SK-MEL-5 (cell line): ENCODE measurements at places on chromosomes 1 and 21.

GRCh38 chr1:197937892-197938291, 20.7 kb downstream of the LHX9 start:
- DNase-seq = no peak

DNA sequence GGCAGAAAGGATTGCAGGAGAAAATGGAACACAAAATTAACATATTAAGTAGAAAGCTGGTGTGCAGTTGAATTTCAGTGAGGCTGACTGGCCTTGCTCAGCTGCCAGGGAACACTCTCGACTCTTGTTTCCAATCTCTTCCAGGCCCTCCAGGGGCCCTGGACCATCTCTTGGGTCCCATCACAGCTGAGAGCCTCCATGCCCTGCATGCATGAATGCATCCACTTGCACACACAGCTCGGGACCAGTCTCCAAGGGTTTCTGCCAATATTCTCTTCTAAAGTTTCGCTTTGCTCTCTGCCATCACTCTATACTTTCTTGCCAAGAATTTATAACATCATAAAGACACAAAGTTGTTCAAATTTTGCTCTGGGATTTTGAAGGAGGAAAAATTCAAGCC, 200.3 kb downstream of the DSCAM start:
- DNase-seq = no peak

GRCh38 chr1:198986442-198986841, 347.6 kb downstream of the PTPRC start:
- DNase-seq = no peak

- peak; percentile 77 for DNase-seq
Measured at GRCh38 chr1:153567621-153568366, 2.1 kb upstream of the S100A2 start.

GRCh38 chr1:39344394-39345154, 140.1 kb downstream of the MACF1 start:
- DNase-seq = no peak

- no peak for DNase-seq
Measured at GRCh38 chr1:238474263-238474662, 583.5 kb upstream of the ZP4 start.

DNA sequence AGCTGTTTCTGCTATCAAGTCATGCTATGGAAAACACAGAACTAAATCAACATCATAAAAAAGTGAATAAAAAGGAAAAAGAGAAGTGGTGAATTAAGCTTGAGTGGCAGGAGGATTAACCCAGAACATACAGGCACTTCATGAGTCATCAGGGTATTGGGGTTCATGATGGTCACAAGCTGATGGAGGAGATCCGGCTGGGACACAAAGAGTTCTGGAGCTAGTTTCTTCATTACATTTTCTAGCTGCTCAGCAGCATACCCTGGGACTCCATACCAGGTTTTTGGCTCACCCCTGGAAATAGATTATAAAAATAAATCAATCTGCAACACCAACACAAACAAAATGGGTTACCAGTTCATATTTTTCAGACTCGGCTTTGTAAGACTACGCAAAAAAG, 42.5 kb upstream of the SYT2 start:
- DNase-seq = no peak

DNA sequence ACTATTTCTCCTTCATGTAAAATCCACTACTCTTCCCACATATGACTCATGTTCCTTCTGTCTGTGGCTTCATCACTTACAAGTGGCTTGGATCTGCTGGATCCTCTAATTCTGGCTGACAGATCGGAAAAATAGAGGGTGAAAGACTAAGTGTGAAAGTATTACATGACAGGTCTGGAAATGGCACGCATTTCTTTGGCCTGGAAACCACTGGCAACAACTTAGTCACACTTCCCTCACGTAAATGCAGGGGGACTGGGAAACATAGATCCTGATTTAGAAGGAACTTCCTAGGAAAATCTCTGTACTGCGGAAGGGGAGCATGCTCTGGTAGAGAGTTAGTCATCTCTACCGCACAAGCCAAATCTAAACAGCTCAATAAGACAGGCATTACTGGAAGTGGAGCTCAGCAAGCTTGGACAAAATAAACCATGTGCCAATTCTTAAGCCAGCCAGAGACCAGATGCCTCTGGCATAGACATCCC, 305.4 kb upstream of the PTBP2 start:
- no peak for DNase-seq

DNA sequence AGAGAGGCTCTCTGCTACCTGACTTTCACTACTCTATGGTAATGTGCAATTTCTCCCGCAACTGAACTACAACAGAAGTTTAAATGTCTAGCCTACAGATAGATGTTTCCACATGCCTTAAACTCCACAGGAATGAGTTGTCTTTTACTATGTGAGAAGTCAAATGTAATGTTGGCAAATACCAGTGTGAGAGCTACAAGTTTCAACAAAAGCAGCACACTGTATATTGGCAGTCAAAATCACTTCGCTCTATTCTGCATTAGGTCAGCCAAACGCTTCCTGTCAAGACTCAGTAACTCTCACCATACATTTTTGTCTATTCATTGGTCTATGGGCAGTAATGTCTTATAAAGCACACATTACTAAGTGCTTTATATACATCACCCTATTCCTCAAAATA, 41.9 kb downstream of the LUZP1 start:
- no peak for DNase-seq

DNA sequence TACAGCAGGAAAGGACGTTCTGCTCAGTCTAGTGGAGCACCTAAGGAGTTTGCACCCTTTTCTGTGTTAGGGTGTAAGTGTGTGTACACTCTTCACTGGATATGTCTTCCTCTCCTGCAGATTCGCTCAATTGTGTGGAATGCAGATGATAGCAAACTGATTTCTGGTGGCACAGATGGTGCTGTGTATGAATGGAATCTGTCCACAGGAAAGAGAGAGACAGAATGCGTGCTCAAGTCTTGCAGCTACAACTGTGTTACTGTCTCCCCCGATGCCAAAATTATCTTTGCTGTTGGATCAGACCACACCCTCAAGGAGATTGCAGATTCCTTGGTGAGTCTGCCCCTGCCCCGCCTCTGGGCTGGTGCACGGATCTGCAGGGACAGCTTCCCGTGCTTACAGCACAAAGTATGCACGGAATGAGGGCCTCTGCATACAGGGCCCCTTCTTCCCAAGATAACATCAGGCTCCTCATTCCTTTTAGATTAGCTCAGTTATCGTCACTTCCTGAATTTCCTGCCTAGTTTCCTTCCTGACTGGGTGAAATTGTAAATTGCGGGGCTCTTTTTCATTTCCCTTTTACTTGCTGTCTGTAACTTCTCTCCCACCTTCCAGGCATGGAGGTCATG, 34.6 kb downstream of the CFAP57 start:
- DNase-seq = peak; percentile 24

GRCh38 chr1:84363622-84364021, 34.7 kb upstream of the DNASE2B start:
- no peak for DNase-seq

DNA sequence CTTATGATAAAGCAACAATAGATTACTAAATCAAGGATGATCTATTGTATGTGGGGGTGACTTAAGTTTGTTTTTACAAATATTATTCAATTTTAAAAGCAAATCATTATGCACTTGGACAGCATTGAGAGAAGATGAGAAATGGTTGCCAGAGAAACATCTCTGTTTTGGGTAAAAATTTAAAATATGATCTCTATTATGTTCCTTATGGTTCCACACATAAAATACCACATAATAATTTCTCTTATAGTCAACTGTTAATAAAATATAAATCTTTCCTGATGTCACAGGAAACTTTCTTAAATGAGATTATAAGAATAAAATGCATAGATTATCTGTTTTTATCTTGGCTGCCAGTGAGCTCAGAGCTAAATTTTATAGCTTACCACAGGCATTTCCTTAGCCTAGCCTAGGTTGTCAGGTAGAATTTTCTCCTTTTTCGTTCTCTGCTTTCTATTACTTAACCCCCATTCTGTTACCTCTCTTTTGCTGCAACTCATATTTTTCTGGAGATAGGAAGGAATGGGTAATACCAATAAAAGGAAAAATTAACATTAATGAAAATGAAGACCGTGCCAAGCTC, 109.7 kb downstream of the TGFB2 start:
- DNase-seq = no peak

DNA sequence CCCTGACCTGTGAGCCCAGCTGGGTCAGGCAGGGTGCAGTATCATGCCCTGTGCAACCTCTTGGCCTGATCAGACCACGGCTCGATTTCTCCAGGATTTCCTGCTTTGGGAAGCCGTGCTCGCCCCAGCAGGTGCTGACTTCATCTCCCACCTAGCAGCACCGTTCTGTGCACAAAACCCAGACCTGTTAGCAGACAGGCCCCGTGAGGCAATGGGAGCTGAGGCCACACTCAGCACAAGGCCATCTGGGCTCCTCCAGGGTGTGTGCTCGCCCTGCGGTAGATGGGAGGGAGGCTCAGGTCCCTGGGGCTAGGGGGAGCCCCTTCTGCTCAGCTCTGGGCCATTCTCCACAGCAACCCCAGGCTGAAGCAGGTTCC, 29.6 kb downstream of the SLC19A1 start:
- DNase-seq = no peak

DNA sequence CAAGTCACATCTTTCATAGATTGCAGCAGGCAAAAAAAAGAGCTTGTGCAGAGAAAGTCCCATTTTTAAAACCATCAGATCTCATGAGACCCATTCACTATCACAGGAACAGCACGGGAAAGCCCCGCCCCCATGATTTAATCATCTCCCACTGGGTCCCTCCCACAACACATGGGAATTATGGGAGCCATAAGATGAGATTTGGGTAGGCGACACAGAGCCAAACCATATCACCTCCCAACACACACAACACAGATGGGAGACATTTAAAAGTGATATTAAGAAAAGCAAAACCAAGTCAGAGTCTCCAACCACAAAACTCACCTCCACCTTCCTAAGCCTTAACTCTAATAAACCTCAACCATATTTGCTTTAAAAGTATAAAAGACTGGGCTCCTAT, 61.5 kb upstream of the TIAM1 start:
- no peak for DNase-seq

DNA sequence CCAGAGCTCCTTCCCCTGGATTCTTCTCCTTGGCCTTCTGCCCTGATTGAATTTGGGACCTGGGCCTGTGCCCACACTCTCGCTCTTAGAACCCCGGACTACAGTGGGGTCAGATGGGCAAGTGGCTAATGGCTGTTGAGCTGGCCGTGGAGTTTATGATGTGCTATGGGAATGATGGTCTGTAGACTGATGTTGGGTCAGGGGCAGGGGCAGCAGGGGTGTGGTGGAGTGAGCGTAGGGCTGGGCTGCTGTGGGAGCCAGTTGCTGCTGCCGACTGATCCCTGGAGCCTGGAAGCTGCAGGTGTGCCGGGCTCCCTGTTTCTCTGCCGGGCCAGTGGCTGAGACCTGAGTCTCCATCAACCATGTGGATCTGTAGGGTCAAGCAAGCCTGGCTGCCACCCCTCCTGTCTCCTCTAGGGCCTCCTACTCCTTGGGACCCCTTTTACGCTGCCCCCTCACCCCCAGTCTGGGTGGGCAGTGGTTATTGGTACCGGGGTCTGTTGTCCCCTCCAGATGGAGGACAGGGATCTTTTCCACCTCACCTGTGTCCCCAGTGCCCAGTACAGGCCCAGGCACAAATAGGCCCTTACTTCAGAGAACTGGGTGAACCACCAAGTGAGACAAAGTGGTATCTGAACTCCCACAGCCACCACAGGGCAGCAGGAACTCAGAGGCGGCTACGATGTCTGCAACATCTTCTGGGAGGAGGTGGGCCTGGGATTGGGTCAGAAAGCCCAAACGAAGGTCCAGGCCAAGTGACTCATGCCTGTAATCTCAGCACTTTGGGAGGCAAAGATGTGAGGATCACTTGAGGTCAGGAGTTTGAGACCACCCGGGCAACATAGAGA, 5.1 kb downstream of the PODN start:
- DNase-seq = no peak

GRCh38 chr1:116182019-116182714, 71.0 kb downstream of the MAB21L3 start:
- DNase-seq = no peak

GRCh38 chr1:114352797-114353196, 158.2 kb downstream of the TRIM33 start:
- DNase-seq = no peak

GRCh38 chr1:54052431-54052933, 522 bp downstream of the TMEM59 start:
- DNase-seq = peak; percentile 33

DNA sequence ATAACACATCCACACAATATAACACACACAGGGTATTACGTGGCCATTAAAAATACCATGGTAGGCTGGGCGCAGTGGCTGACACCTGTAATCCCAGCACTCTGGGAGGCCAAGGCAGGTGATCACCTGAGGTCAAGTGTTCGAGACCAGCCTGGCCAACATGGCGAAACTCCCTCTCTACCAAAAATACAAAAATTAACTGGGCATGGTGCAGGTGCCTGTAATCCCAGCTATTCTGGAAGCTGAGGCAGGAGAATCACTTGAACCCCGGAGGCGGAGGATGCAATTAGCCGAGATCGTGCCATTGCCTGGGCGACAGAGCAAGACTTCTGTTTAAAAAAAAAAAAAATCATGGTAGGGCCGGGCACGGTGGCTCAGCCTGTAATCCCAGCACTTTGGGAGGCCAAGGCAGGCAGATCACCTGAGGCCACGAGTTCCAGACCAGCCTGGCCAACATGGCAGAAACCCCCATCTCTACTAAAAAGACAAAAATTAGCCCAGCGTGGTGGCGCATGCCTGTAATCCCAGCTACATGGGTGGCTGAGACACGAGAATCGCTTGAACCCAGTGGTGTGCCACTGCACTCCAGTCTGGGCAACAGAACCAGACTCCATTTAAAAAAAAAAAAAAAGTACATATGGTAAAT, 24.1 kb upstream of the HPDL start:
- no peak for DNase-seq

DNA sequence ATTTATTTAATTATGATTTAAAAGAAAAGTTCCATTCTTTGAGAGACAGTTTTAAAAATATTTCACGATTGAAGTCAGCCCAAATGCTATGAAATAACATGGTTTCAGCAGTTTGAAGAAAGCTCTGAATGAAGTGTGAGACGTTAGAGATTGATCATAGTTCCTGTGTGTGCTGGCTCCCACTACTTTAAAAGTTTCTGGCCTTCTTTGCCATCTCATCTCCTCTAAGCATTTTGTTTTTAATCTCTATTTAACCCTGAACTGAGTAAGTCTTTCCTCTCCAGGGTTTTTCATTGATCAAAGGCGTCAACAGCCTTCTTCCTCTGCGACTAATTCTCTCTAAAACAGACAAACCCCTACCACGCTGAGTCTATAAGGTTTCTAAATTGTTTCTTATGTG, 225.3 kb upstream of the B3GALT2 start:
- DNase-seq = no peak

- DNase-seq = no peak
Measured at GRCh38 chr1:15226388-15227255, 20.4 kb upstream of the FHAD1 start.

DNA sequence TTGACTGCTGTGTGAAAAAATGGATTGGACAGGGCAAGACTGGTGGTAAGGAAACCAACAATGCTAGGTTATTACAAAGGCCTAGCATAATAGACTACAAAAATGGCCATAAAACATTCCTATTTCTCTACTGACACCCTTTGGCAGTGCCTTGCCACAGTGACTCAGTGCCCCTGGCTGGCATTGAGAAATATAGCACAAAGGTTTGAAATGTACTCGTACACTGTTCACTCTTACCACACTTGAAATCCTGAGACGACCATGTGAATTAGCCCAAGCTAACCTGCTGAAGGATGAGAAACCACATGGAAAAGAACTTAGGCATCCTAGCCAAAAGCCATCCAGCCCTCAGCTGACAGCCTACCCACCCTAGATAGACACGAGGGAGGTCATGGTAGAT, 149.8 kb upstream of the PALMD start:
- DNase-seq = no peak

GRCh38 chr1:93093332-93094006, 14.4 kb downstream of the MTF2 start:
- DNase-seq = no peak

- no peak for DNase-seq
Measured at GRCh38 chr1:38285807-38286530, 239.4 kb upstream of the POU3F1 start.
